ENCODE measurements at places on chromosomes 16 and 17. TPM values are rescaled to one million over a fixed set of nuclear protein-coding genes. Genes with fewer than 3 reads are reported as not detected.

DNA sequence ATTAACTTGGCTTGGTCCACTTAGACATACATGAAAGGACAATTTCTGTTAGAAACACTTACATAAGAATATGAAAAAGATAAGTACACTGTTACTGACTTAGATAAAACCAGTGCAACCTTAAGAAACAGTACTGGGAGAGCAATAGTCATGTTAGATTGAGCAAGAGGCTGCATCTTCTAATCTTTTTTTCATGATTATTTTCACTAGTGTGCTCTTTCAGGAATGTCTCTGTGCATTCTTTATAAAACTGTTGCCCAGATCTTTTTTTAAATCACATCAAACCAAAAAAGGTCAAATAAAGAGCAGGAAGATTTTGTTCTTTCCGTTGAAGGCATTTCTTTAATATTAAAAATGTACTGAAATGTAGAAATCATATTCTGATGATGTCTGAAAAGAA, 100.7 kb upstream of the AXIN2 start:
- no peak overlapping the region for H3K27ac ChIP-seq
- DNase-seq, result no peak
- H3K27me3 ChIP-seq, result no peaks in the 10 kb centered on the region
- no peaks in the 10 kb centered on the region for H3K4me1 ChIP-seq
- no peak overlapping the region for H3K4me3 ChIP-seq

Gene OR3A3
- not detected for total RNA-seq

Gene EPN2
- 45.2 TPM for total RNA-seq

Gene CLEC18B
- total RNA-seq, result 1.6 TPM

Gene CDH11
- 2.6 TPM for total RNA-seq
